ENCODE measurements at places on chromosomes 6 and 20.

DNA sequence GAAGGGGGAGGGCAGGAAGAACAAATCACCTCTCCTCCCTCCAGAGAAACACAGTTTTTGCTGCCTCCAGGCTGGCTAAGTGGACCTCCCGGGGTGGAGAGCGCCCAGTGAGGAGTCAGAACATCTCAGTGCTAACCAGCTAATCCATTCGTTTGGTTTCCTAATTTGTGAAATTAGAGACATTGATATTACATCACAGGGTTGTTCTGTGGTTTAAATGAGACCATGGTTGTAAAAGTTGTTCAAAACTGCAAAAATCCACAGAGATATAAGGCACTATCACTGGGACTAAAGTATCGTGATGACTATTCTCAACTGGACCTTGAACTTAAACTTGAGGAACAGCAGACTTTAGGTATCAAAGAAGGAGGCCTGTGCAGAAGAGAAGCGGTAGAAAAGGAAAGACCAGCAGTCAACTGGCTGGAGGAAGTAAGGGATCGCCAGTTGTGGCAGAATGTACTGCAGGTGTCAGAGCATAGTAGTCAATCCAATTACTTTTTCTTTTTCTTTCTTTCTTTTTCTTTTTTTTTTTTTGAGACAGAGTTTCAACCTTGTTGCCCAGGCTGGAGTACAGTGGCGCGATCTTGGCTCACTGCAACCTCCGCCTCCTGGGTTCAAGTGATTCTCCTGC is 33.9 kb downstream of the RIPOR2 start:
- no peak for DNase-seq

DNA sequence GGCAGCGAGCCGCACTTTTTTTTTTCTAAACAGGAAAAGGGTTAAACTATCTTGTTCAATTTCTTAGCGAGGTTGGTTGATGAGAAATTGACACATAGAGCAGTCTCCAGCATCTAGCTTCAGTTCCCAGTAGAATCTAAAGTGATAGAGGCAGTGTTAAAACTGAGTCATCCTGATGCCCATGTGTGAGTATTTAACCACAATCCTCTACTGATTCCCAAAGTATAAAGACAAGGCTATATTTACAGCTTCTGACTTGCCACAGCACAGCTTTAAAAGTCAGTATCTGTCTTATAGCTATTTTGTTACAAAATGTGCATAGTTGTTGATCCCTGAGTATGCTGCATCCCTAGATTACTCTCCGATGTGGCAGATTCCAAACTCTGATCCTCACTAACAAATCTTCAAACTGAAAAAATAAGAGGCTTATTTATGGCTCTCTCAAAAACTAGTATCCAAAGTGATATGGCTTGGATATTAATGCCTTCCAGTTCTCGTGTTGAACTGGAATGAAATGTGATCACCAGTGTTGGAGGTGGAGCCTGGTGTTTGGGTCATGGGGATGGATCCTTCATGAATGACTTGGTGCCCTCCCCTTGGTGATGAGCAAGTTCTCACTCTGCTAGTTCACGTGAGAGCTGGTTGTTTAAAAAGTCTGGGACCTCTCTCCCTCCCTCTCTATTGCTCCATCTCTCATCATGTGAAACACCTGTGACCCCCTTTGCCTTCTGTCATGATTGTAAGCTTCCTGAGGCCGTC is 13.1 kb upstream of the POPDC3 start:
- no peak for DNase-seq

DNA sequence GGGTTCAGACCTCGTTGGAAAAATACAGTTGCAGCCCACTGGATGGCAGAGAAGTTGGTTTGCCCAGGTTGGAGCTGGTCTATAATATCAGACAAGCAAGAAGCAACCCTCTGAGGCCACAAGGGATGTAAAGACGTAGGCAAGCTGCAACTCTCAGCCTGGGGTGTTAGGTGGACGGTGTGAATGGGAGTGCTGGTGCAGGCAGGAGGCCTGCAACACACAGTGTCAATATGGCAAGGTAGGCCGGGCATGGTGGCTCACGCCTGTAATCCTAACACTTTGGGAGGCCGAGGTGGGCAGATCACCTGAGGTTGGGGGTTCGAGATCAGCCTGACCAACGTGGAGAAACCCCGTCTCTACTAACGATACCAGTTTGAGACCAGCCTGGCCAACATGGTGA is 10.5 kb downstream of the VPS16 start:
- DNase-seq = no peak

GRCh38 chr6:41571021-41571780 is 25.0 kb downstream of the FOXP4 start:
- DNase-seq = no peak

DNA sequence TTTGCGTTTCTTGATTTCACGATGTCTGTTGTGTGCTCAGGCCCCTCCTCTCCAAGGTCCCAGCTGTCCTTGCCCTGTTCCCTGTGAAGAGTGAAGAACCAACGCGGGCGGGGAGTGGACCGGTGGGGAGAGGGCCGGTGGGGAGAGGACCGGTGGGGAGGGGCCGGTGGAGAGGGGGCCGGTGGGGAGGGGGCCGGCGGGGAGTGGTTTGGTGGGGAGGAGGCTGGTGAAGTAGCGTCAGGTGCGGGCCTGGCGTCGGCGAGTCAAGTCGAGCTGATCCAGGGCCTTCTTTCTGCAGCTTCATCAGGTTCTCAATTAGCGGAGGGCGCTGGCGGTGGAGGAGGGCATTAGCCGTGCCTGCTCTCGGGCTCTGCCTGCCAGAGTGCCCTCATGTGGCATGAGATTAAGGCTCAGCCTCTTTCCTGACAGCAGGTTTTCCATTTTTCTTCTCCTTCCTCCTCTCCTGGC is 21.2 kb upstream of the BHLHE23 start:
- DNase-seq = no peak

- no peak for DNase-seq
These were observed 88.9 kb downstream of the PHIP start for GRCh38 chr6:78989191-78989590.

- DNase-seq = no peak
These were observed at the start of gene CCN2 for GRCh38 chr6:131950767-131951575. Gene CCN2, minus strand, starts transcription at chr6:131951372. Its CDS starts 200 bp downstream, at chr6:131951172.

DNA sequence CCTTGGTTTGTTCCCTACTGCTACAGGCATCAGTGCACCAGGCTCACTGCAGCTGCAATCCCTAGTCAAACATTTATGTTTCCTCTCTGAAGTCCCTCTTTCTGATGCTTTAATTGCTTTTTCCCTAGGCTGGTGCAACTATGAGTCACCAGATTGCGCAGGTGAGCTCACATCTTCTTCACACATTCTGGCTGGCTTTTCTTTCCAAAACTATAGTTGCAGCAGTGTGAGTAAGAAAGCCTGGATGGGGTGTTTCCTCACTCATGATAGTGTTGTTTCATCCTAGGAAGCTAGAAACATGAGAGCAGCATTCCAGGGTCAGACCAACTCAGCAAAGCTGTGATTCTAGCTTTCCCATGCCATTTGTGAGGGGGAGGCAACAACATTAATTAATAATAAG is 296.4 kb downstream of the PAX1 start:
- DNase-seq = no peak

- no peak for DNase-seq
These were observed 548.7 kb upstream of the MAP3K7 start for GRCh38 chr6:91135406-91136103.

DNA sequence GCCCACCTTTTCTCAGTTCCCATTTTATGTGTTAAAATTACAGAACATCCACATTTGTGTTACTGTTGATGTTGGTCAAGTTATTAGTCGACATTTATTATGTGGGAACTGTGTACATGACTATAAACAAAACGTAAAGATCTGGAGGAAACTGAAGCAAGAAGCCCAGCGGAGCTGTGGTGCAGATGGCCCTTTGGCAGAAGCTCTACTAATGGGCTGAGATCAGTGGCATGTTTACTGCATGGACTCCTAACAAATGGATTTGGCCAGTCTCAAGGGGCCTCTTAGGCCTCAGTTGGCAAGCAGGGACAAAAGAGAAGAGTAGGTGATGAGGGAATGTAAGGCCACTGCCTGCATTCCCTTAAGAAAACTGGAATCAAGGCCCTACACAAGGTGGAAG is 282.1 kb upstream of the TCF21 start:
- DNase-seq = no peak

DNA sequence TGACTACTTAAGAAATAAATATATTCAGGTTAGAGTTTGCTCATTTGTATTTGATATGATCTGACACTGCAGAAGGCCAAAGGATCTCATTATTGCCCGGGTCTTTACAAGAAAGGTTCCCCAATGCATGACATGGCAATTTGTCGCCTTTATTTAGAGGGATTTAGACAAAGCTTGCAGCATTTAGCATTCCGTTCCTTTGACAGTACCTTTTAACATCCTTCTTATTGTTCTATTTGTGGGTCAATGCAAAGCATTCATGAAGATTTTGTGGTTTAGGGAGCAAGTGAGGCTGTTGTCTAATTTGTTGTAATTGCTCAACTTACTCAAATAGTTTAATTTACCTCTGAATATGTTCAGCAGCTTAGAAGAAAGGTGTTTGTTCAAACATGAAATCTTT is 230.8 kb upstream of the FLRT3 start:
- no peak for DNase-seq

- no peak for DNase-seq
These were observed 76.0 kb downstream of the UST start for GRCh38 chr6:148822819-148823218.

- DNase-seq = no peak
These were observed 4.3 kb downstream of the REV3L start for GRCh38 chr6:111478749-111479148.

DNA sequence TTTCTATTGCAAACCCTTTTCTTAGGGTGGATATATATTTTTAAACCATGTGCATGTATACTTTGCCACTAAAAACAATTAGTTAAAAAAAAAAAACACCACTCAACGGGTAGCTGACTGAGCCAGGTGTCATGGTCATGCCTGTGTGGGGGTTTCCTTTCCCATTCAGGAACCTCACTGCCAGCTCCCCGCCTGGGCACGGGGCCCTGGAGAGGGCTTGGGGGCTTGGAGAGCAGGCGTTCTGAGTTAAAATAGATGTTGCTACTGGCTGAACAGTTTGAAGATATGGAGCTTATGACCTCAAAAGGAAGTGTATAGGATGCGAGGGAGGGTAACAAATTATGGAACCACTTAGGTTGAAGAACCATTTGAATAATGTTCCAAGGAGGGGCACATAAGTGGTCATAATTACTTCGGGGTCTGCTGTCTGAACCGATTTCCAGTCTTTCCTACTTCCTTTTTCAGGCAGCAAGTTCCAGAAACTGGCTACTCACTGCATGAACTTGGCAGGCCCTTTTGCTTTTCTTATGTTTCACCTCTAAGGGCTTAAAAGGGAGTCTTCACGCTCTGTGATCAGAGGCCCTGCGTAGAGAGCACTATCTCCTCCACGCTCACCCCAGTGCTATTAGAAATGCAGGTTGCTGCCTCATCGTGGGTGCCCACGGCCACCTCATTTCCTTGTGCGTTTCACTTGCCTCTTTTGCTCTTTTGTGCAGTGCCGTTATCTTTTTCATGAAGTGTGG is 9.9 kb downstream of the STX16 start:
- no peak for DNase-seq

- no peak for DNase-seq
These were observed 27.4 kb downstream of the NPEPL1 start for GRCh38 chr20:58719971-58720371.

GRCh38 chr6:14502551-14502950 is 385.0 kb downstream of the CD83 start:
- no peak for DNase-seq

- DNase-seq = no peak
These were observed 86.6 kb downstream of the RNF144B start for GRCh38 chr6:18473755-18474154.

- DNase-seq = no peak
These were observed 43.9 kb downstream of the ORC3 start for GRCh38 chr6:87633851-87634250.

DNA sequence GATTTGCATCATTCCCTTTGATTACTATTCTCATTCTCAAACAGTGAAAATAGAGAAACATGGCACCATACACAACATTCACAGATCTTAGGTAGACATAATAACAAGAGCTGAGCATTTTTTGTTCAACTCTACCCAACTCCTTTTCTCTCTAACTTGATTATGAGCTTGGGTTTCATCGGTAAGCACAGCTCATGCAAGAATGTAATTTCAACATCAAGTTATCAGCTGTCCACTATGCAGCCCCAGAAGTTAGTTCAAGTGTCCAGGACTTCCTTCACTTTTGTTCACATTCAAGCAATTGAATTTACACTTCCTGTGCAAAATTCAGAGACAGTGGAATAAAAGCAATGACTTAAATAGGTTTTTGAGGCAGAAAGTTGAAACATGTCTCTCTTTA is 297.7 kb upstream of the SASH1 start:
- no peak for DNase-seq

GRCh38 chr6:159970659-159971063 is 1.8 kb downstream of the IGF2R start:
- DNase-seq = no peak

Measured in activated CD4-positive, alpha-beta T cell treated with anti-CD3 and anti-CD28 coated beads, Interleukin-2, amount 50 U/mL, for 24 hours (primary cell).